ENCODE measurements at places on chromosomes 11 and 22.
A peak's percentile ranks its signal among the peaks of the same experiment; 100 is the strongest.

GRCh38 chr22:36439481-36440271, 41.8 kb downstream of the TXN2 start:
- DNase-seq, result no peak

DNA sequence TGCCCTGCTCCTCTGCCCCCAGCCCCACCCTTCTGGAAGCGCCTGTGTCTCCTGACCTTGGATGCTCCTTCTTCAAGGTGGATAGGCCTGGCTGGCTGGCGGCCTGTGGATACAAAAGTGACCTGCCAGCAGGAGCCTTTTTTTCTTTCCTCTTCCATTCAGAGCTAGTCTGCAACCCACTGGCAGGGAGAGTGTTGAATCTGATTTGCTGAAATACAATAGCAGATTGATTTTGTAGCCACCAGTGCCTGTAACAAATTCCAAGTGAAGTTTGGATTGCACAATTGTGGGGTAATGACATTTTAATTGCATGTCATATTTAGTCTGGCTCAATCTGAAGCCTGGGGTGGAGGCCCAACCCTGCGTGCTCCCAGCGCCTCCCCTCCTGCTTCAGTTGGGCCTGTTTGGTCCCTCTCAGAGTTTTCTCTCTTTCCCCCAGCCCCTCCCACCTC, 97.2 kb downstream of the GRIK4 start:
- DNase-seq, result no peak

DNA sequence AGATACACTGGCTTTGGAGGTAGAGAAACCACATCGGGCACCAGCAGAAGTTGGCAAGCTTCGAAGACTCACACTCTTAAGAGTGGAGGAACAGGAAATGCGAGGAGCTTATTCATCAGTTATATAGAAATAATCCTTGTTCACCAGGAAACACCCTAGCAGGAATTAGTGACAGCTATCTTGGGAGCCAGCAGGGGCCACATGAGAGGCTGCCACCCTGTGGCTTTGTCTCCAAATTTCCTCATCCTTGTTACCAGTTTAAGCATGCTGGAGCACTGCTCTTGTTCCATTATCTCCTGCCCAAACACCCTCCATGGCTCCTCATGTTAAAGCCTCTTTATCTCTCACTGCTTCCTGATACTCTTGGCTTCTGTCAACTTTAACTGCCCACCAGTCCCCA, 131.0 kb downstream of the PLEKHA7 start:
- DNase-seq, result no peak

GRCh38 chr11:58530236-58530635, 22.3 kb upstream of the OR5B21 start:
- DNase-seq, result no peak

DNA sequence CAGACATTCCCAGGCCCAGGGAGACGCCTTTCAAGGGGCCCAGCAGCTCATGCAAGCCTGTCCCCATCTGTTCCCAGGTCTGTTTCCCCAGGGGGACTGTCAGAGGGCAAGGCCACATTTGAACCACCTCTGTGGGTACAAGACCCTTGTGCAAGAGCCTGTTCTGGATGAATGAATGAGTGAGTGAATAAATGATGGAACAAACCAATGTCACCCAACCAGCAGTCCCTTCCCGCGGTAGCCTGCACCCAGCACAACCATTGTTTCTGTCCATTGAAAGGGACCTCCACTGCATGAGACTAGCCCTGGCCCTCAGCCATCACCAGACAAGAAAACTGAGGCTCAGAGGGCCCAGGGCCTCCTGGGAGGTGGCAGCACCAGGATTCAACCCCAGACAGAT, 69.7 kb upstream of the TCF20 start:
- no peak for DNase-seq

- no peak for DNase-seq
Measured at GRCh38 chr11:60991457-60991856, 20.0 kb downstream of the CD6 start.

- DNase-seq, result no peak
Measured at GRCh38 chr11:108115500-108116140, 5.7 kb upstream of the ACAT1 start.

GRCh38 chr11:3161720-3162409, 3.2 kb downstream of the OSBPL5 start:
- DNase-seq, result no peak

GRCh38 chr11:86938203-86938899, 16.8 kb downstream of the FZD4 start:
- DNase-seq, result no peak

DNA sequence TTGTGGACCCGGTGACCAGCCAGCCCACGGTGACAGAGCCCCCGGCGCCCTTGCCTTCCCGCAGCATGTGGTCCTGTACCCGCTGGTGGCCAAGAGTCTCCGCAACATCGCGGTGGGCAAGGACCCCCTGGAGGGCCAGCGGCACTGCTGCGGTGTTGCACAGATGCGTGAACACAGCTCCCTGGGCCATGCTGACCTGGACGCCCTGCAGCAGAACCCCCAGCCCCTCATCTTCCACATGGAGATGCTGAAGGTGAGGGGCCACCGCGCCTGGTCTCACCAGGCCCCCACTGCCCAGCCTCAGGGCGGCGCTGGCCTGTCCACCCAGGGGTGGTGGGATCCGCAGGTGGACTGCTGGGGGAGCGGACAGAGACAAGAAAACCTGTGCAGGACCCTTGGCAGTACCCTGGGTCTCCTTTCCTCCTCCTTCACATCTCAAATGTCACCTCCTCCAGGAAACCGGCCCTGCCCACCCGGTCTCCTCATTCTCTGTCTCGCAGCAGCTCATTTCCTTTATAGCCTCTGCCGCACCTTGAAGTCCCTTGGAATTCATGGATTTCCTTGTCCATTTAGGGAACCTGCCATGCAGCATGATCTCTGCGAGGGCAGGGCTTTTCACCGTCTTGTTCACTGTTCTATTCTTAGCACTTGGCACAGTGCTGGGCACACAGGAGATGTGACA, 6.5 kb downstream of the AIP start:
- no peak for DNase-seq

DNA sequence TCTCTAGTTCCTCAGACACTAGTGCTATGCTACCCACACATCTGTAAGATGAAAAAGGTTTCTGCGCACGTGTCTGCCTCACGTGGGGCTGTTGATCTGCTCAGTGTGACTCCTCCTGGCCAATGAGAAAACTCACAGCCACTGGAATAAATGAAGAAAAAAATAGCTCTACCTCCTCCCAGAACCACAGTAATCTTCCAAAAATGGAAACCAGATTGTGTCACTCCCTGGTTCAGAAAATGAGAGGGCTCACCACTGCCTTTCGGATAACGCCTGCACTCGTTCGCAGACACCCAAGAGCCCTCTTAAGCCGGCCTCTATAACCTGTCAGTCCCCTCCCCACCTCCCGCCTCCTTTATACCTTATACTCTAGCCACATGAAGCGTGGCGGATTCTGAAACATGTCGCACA, 5.1 kb downstream of the APBB1 start:
- peak; percentile 54 for DNase-seq

DNA sequence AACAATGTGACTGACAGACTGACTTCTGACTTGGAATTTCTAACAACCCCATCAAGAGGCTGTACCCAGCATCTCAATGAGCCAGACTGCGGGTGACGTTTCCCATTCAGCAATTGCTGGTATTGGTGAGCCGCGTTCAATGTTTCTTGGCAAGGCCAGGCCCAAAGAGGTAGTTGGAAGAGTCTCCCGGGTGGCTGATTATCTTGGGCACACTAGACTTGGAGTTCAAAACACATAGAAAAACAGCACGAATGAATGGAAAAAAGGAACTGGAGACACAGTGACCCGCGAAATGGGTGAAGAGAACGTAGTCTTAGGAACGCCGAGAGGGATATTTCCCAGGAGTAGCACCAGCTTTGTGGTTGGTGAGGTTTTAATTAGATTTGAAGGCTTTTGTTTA, 115.7 kb downstream of the RPS6KA4 start:
- DNase-seq, result no peak

- no peak for DNase-seq
Measured at GRCh38 chr22:30020511-30020910, 59.8 kb upstream of the HORMAD2 start.

DNA sequence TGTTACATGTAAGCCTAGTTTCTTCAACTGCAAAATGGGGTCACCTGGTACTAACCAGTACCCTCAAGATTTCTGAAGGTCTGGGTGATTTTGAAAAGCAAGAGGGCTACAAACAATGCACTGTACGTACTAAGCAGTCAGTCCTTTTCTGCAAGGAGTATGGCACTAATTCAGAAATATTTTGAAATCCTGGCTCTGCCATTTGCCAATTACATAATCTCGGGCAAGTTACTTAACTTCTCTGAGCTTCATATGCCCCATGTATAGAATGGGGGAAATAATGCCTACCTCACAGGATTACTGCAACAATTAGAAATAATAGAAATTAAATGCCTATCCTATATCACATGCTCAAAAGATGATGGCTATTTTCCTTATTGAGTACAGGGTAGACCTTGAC, 60.7 kb upstream of the CCDC89 start:
- no peak for DNase-seq

- DNase-seq, result no peak
Measured at GRCh38 chr11:102382384-102382783, 35.4 kb downstream of the BIRC2 start.

DNA sequence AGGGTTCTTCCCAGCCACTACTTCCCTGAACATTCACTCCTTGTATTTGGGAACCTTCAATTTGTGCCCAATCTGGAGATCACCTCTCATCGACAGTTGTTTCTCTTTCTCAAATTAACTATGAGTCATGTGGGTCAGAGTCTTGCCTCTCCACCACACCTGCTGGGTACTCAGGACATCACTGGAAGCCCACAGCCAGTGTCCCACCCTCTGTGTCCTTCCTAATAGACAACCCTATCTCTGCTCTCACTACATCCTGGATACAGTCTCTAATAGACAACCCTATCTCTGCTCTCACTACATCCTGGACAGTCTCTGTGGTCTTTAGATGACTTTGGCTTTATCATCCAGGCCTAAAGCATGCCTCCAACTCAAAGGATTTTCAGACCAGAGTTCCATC, 70.1 kb downstream of the ARL14EP start:
- no peak for DNase-seq

DNA sequence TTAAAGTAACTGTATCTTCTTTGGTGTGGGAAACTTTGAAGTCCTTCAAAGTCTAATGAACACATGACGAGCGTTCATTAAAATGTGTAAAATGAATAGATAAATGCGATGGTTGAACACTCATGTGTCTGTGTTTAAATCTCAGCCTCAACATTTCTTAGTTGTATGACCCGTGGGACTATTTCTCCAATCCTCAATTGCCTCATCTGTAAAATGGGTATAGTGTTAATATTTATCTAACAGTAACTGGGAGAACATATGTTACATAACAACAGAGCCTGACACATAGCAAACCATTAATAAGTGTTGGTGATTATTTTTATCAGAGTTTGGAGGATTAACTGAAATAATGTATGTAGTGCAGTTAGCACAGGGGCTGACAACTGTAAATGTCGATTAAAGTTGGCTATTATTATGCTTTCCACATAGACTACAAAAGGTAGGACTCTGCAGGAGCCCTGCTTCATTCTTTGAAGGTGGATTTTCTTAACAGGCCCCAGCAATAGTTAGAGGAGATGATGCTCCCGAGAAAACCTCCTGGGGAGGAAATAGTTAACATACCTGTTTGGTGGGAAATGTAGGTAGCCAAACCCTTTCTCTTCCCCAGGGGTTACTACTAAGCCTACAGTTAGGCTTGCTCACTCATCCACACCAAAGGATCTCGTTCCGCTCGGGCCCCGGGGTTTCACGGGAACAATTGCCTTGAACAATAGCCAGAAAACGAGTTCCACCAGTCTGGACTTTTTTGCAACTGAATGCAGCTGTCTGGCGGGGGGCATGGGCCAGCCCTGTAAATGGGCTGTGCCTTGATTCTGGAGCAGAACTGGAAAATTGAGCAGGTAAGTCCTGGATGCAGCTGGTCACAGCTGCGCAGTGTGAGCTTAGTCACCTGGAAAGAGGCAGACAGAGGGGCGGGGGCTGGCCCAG, 133.4 kb downstream of the DBX1 start:
- no peak for DNase-seq

GRCh38 chr22:30931541-30932300, 36.9 kb downstream of the MORC2 start:
- no peak for DNase-seq

DNA sequence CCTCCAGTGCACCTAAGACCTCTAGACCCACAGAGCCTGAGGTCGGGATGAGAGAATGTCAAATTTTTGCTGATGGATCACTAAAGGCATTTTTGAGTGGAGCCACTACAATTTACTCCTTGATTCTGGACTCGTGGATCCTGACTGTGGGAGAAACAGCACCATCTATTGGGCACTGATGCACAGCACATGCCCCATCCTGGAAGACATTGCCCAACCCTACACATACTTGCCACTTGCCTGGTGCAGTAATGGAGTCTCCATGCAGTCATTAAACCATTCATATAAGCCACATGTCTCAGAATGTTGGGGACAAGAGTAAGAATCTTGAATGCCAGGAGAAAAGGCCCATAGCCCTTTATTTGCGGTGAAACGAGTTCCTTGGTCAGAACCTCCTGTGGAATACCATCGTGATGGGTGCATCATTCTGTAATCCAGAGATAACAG, 103.9 kb downstream of the GGTLC2 start:
- peak; percentile 63 for DNase-seq

GRCh38 chr11:69892986-69893555, 73.9 kb upstream of the FGF3 start:
- no peak for DNase-seq

GRCh38 chr22:32926600-32926999, 125.1 kb downstream of the TIMP3 start:
- DNase-seq, result peak; percentile 19

DNA sequence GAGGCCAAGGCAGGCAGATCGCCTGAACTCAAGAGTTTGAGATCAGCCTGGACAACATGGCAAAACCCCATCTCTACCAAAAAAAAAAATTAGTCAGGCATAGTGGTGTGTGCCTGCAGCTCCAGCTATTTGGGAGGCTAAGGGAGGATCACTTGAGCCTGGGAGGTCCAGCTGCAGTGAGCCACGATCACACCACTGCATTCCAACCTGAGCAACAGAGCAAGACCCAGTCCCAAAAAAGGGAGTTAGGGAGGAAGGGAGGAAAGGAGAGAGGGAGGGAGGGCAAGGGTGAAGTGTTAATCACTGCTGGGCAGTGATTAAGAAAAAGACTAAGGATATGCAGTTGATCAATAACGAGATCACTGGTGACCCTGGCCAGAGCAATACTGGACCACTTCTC, 56.0 kb upstream of the APOA1 start:
- no peak for DNase-seq

GRCh38 chr11:74672332-74672955, 58.8 kb downstream of the CHRDL2 start:
- no peak for DNase-seq

All from activated CD4-positive, alpha-beta T cell treated with anti-CD3 and anti-CD28 coated beads, Interleukin-10, Interleukin-2, amounts not matched to agents 100 ng/mL and 50 ng/mL, durations not matched to agents 16 hours and 8 hours (primary cell).